BJ (cell line): ENCODE measurements at places on chromosomes 3 and 15.

DNA sequence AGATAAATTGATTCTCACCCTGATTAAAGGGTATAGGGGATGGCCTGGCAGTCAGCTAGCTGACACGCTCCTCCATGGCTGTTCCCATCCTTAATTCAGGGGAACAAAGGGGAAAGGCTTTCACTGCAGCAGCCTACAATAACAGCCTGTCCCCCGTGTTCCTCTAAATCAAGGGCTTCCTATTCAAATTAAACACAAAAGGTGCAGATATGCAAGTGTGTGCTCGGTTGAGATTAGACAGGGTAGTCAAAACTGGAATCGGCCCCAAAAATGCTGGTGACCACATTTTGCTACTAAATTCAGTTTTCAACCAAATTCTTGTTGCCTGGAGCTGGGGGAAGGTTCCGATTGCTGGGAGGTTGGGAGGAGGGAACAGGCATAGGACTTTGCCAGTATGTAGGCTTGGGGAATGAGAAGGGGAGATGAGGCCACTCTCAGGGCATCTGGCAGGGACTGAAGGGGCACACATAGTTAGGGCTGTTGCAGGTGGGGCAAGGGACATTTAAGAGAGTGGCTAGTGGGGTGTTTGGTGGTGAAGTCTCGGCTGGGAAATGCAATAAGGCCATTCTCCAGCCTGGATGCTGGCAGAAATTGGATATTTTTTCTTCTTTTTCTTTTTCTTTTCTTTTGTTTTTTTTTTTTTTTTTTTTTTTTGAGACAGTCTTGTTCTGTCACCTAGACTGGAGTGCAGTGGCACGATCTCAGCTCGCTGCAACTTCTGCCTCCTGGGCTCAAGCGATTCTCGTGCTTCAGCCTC is 32.9 kb upstream of the CTSH start:
- no peak for DNase-seq

DNA sequence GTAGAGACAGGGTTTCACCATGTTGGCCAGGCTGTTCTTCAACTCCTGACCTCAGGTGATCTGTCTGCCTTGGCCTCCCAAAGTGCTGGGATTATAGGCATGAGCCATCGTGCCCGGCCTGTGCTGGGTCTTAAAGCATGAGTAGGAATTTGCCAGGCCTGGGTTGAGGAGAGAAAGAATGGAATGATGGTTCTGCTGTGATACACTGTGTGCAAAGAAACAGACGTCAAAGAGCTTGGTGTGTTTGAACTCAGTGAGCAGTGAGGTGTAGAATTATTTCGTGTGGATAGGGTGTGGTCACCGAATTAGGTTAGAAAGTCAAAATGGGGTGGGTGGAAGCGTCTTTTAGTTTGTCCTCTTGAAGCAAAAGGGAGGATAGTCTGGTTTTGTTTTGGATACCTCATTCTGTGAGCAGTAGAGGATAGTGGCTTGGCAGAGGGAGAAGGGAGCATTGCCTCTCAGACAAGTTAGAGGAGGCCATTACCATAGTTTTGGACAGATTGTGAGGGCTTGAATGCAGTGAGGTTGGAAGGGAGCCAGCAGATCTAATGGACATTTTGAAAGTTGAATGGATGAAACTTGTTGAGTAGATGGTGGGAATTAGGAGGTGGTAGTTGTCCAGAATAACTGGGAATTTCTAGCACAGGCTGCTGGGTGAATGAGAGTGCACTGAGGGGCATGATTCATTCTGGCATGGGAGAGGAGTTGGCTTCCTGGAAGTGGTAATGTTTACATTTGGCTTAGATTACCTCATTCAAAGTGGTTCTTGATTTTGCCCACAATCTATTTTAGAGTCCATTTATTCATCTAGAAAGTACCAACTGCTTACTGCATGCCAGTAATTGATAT is 27.2 kb downstream of the AKAP13 start:
- no peak for DNase-seq

GRCh38 chr3:133745981-133746711 is at the start of gene TF:
TF (plus strand) TSS chr3:133746393; CDS start chr3:133746441, 48 bp downstream.
- no peak for DNase-seq

- no peak for DNase-seq
These were observed 231.1 kb upstream of the PDZRN3 start for GRCh38 chr3:73855813-73856212.

- DNase-seq, result no peak
These were observed 11.5 kb upstream of the CLRN1 start for GRCh38 chr3:150984066-150984465.

DNA sequence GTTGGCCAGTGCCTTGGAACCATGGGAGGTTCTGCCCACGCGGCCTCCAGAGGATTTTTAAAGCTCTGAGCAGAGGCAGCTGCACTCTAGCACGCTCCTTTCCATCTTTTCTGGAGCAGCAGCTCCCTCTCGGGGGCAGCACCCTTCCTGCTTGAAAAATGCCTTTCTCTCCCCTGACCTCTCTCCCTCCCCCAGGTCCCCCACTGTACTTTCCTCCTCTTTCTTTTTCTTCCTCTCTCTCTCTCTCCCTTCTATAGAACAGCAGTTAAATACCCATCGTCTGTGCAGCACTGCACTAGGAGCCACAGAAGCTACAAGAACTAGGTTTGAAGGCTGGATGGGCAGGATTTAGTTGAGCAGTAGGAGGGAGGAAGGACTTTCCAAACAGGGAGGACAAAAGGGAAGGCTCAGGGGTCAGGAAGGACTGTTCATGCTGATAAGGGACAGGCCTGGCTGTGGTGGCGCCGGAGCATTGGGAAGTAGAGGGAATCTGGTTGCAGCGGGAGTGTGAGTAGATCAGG is 4.4 kb downstream of the ALPK3 start:
- DNase-seq, result no peak

DNA sequence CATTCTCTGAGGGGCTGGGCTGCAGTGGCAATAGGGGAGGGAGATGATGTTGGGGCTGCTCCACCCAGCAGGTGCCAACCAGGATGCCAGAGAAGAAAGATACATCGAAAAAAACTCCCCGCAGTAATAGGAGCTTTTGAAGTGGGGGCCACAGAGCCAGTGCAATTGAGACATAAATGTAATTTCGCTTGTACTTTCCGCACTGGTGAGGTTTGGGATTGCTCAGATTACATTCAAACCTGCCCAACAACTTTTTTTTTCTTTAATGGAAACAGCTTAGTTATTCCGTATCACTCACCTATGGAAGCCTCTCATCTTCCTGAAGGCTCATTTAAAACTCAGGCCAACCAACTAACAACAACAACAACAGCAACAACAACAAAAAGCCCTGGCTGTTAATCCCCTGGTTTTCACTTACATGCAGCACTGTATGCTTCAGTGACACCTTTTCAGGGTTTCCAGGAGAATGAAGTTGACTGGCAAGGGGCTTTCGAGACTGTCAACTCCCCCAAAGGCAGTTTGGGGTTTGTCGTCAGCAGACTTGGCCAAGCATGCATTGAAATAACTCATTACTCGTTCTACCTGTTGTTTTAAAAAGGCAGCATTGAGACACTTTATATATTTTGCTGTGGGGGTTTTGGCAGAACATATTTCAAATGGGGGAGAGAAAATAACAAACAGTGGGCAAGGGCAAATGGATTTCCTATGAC is 163.8 kb downstream of the EBLN2 start:
- no peak for DNase-seq

- no peak for DNase-seq
These were observed 47.2 kb upstream of the SMAD6 start for GRCh38 chr15:66654739-66655375.

DNA sequence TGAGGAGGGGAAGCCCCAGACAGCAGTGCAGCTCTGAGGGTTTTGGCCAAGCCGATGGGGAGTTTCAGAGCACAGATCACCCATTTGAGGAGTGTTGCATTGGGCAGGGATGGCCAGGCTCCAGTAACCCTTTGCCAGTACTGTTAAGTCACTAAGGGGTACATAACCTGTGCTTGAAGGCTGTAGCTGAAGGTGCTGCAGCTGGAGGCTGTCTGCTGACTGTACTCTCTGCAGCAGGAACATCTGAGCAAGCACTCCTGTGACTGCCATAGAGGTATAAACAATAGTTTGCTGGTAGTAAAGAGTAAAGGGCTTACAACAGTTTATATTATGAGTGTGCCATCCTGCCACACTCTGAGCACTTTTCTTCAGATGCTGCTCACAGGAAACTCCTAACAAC is 297.8 kb downstream of the EPHA3 start:
- no peak for DNase-seq

- DNase-seq, result no peak
These were observed 35.3 kb upstream of the P2RY12 start for GRCh38 chr3:151419806-151420205.

- DNase-seq, result no peak
These were observed 19.6 kb downstream of the IQCH start for GRCh38 chr15:67274236-67274635.

DNA sequence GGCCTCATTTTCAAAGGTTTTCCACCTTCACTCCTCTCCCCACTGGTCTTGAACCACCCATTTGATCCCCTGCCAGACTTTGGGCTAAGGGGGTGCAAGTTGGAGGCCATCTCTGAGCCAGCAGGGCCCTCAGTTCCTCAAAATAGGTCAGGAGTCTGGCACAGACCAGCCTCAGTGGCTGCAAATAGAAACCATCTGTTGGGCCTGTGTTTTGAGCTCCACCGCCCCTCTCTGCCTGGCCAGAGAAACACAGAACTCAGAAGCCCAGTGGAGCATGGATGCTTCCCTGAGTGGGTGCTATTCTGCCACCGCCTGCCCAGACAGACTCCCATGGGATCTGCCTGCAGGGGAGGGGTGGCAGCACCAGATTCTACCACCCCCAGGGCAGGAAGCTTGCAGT is 56.3 kb downstream of the CORO2B start:
- no peak for DNase-seq
